ENCODE measurements at places on chromosomes 4 and X. TPM values are rescaled to one million over a fixed set of nuclear protein-coding genes. Genes with fewer than 3 reads are reported as not detected.
A peak's percentile ranks its signal among the peaks of the same experiment; 100 is the strongest.

- peaks cover 56% of the 10 kb centered on the region for H3K27me3 ChIP-seq
- no peaks in the 10 kb centered on the region for H3K36me3 ChIP-seq
- H3K4me3 ChIP-seq, result peak overlapping the region; percentile 53
- no peak overlapping the region for H3K27ac ChIP-seq
- peak; percentile 44 for DNase-seq
Measured at GRCh38 chr4:54658252-54659093, 716 bp downstream of the KIT start.

DNA sequence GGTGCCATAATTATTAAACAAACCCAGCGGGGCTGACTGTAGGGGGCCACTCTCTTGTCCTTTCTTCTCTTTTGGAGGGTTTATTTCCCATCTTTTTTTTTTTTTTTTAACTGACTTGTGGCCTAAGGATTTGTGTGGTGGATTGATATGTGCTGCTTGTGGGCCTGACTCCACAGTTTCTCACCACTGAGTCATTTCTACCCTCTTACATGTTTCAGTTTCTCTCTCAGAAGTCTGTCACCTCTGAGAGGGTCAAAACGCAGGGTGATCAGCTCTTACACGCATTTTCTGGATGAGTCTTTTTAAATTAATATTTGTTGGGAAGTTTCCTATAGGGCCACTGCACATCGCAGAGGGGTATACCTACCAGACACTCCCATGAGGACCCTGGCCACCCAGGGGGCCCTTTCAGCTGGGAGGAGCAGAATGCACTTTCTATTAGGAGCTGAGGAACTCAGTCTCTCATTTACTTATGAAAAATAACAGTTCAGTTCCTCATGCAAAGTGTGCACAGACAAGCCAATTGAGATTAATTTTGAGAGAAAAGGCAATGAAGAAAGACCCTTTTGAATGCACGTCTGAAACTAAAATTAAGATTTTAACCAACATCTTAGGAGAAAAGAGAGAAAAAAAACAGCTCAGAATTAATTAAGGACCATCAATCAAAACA, 407.9 kb downstream of the TECRL start:
- DNase-seq, result no peak
- H3K27me3 ChIP-seq, result no peaks in the 10 kb centered on the region
- H3K27ac ChIP-seq, result no peak overlapping the region
- H3K4me1 ChIP-seq, result no peaks in the 10 kb centered on the region
- no peaks in the 10 kb centered on the region for H3K36me3 ChIP-seq
- H3K4me3 ChIP-seq, result no peak overlapping the region

GRCh38 chrX:4971646-4972045, 1257.0 kb downstream of the NLGN4X start:
- DNase-seq, result no peak
- no peak overlapping the region for H3K27ac ChIP-seq
- no peaks in the 10 kb centered on the region for H3K4me1 ChIP-seq
- no peaks in the 10 kb centered on the region for H3K36me3 ChIP-seq

GRCh38 chr4:17502756-17503155, 9.1 kb downstream of the QDPR start:
- H3K4me3 ChIP-seq, result no peak overlapping the region
- H3K27me3 ChIP-seq, result no peaks in the 10 kb centered on the region
- peaks cover 11% of the 10 kb centered on the region for H3K36me3 ChIP-seq
- no peak for DNase-seq
- H3K4me1 ChIP-seq, result no peaks in the 10 kb centered on the region

DNA sequence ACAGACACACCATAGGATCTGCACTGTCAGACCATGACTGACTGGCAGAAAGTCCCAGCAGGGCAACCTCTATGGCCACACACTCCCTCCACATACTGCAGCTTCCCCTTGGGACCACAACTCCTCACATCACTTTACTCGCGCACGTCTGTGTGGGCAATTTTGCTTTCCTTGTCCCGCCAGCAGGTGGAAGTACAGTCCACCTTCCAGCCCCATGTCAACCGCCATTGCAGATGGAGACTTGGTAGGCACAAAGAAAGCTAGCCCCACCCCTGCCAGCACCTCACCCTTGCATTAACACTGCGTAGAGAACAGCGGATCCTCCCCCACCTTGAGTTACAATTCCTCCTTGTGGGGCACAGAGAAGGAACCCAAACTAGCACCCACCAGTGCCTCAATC, 74.4 kb upstream of the NAP1L2 start:
- no peak overlapping the region for H3K27ac ChIP-seq
- H3K4me1 ChIP-seq, result no peaks in the 10 kb centered on the region
- H3K36me3 ChIP-seq, result no peaks in the 10 kb centered on the region
- no peak overlapping the region for H3K4me3 ChIP-seq
- no peaks in the 10 kb centered on the region for H3K27me3 ChIP-seq

DNA sequence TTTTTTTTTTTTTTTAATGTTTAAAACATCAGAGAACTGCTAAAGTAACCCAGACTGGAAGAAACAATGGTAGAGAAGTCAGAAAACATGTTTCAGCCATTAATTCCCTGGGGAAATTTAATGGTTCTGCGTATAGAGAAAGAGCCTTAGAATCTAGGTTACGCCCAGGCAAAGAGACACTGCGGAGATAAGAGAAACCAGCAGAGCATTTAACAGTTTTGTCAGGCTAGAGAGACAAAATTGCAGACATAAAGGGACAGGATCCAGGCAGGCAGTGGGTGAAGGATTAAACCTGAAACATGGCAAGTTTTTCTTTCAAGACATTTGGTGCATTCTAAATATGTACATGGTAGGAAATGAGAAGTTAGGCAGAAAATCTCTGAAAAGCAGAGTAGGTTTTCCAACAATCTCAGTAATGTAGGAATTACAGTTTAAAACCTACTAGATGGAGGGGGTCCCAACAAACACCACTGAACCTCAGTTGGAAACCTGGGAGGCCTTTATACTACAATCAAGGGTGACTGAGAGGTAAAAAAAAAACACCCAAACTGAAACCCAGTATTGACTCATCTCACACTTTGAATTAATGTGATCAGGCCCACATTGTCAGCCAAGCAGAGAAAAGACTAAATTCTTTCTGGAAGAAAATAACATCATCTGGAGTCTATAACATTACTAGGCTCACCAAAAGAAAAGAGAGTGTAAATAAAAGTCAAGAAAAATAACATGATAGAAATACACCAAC, 254.2 kb upstream of the NWD2 start:
- no peaks in the 10 kb centered on the region for H3K27me3 ChIP-seq
- DNase-seq, result no peak
- no peaks in the 10 kb centered on the region for H3K4me1 ChIP-seq
- H3K4me3 ChIP-seq, result no peak overlapping the region
- no peak overlapping the region for H3K27ac ChIP-seq

The SEC24B gene
- total RNA-seq, result 46.4 TPM

The USP17L19 gene
- total RNA-seq, result not detected

Measured in B cell (primary cell).